Activated naive CD4-positive, alpha-beta T cell (primary cell): ENCODE measurements at places on chromosomes 11 and 22.

GRCh38 chr11:117097389-117098268 lies 599 bp downstream of the SIK3 start:
- DNase-seq = no peak

DNA sequence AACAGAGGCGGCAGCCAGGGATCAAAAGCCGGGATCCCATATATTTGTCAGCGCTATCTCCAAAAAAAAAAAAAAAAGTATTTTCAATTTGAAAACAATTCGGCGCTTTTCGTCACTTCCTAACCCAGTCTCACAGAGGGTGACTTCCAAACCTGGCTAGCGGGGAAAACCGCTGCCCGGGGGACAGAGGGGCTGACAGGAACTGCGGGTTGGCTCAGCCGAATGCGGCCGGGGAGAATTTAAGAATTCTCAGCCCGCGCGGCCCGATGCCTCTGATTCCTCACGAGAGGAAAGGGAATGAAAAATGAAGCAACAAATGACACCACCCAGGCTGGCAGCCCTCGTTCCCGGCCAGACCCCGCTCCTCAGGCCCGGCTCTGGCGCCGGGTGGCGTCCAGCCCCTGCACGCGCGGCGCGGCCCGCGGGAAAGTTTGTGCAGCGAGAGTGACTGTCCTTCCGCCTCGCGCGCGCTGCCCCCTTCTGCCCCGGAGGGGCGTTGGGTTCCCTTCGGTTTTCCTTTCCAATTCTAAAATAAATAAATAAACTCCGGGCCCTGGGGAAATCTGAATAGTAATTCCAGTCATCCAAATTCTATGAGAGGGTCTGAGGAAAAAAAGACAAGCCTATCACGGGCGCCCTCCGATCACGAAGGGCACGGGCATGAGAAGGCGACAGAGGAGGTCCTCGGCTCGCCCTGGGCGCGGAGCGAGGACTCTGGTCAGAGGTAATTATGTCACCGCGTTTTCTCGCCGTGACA lies 4.8 kb upstream of the PAX6 start:
- DNase-seq = no peak

DNA sequence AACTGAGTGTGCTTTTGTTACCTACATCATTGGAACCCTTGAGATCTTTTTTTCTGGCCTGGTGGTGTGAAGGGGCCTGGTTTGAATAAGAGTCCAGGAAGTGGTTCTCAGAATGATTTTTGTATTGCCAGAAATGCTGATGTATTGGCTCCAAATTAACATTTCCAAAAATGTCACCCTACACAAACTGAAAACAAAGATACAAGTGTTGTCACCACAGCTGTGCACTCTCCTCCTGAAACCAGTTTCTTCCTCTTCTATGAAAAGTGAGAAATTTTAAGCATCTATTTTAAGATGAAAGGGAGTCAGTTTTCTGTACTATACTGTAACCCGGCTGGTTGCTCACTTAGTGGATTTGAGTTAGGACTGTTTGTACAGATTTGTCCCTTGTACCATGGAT lies 218.8 kb downstream of the PGR start:
- no peak for DNase-seq

- no peak for DNase-seq
Measured at GRCh38 chr11:73598719-73599379, 937 bp upstream of the FAM168A start.

- no peak for DNase-seq
Measured at GRCh38 chr11:106061249-106061784, 15.8 kb downstream of the KBTBD3 start.

DNA sequence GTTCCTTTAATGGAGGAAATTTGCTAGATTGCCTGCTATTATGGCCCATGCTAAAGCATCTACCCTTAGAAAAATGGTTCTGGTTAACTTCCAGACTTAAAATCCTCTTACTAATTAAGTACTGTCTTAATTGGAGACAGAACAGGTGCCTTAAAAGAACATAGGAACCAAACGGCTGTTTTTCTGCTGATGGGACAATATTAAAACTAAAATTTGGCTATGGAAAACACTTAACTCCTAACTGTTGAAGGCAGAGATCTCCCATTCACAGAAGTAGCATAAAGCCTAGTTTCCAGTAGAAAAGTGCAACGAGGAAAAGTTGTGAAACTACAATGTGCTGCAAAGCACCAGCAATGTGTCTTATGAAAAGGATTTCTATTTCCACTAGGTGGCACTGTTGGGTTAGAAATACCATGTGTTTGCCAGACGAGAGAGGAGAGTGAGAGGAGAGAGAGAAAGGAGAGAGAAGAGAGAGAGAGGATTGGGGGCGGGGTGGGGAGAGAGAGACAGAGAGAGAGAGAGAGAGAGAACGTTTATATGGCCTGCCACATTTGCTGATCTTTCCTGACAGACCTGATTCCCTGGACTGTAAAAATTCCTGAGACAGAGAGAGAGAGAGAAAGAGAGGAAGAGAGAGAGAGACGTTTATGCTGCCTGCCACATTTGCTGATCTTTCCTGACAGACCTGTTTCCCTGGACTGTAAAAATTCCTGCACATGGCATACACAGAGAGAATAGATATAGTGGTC lies 51.5 kb downstream of the FAM181B start:
- no peak for DNase-seq

DNA sequence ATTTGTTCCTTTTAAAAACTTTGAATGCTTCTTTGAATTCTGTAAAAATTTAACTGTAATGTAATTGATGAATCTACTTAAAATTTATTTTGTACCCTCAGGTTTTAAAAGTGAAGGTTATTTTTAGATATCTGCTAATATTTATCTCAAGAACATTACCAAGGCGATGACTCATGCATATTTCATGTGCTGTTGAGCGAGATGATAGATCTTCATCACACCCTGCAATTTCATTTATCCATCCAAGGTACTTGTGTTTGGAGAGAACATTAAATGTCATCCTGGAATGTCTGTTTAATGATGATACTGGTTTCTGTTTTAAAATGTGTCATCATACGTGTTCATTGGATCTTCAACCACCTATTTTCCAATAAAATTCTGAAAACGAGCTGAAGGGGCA lies 6.7 kb upstream of the OOSP4A start:
- no peak for DNase-seq

GRCh38 chr11:130866831-130867230 lies 49.4 kb downstream of the SNX19 start:
- no peak for DNase-seq
